ENCODE measurements at places on chromosomes 12 and 14.
A peak's percentile ranks its signal among the peaks of the same experiment; 100 is the strongest.

DNA sequence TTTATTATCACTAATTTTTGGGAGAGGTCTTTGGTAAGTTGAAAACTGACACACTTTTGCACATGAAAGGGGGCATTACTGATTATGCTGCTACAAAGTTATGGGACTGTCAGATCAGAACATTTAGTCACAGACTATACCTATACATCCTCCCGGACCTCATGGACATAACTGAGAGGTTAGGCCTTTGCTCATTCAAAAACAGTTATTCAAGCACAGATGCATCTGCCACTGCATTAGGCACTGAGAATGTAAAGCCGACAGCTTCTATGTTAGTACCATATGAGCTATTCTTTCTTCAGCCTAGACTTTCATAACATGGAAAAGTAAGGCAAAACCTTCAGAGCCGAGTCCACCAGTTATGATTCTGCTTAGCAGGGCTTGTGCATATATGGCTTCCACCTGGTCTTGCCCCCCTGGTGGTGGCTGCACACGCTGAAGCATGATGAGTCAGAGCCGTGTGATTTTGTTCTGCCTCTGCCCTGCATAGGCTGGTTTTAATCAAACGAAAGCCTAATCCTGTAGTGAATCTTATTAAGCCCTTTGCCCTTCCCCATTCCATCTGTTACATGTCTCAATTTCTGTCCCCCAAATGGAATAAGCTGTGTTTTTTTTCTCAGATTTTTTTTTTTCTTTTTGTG, 21.8 kb upstream of the RNU6-8 start:
- peak; percentile 47 for DNase-seq

DNA sequence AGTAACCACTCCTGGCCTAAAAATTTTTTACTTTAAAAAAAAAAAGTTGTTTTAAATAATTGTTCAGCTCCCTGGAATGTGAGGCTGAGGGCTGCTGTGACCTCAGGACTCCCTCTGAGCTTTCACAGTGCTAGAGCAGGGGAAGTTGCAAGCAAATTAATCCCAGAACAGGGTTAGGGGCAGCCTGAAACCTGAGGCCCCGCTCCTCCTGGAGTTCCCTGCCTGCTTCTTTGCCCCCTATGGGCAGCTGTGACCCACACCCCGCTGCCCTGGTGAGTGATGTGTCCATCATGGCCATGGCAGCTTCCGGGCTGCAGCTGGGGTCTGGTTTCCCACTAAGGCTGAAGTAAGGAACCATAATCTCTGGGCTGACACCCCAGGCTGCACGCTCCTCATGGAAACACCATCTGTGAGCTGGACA, 9.5 kb downstream of the RITA1 start:
- peak; percentile 55 for DNase-seq

DNA sequence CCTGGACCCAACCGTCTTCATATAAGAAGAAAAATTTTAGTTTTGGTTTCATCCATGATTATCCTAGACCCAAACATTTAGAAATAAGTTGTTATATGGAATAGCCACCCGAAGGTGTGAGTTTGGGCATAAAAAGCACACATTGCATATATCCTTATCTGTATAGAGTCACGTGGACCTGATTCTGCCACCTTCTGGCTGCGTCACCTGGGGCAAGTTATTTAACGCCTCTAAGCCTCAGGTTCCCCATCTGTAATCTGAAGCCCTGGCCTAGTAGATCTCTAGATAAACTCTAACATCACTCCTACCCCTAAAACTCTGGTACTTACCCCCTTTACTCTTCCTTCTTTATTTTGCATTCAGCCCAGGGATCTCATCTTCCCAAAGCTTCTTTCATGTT, 14.3 kb upstream of the KRT5 start:
- no peak for DNase-seq

GRCh38 chr12:131077931-131078391, 124.3 kb downstream of the ADGRD1 start:
- peak; percentile 23 for DNase-seq

- DNase-seq: no peak
Observed at GRCh38 chr12:27696864-27697564, 767 bp downstream of the REP15 start.

DNA sequence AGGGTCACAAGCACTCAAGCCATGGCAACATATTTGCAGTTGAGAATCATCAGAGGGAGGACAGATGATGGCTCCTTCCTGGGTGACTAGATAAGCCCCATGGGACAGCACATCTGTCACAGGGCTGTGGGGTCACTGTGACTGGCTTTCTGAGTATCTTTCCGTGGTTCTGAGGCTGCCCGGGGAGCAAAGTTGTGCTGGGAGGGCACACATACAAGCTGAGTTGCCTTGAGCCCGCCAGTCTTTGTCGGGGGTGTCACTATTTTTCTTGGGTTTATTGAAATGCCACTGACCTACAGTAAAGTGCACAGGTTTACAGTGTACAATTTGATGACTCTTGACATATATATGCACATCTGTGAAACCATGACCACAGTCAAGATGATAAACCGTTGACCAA, 17.2 kb upstream of the KIF26A start:
- DNase-seq: no peak

- no peak for DNase-seq
Observed at GRCh38 chr14:88422919-88423650, 37.6 kb downstream of the SPATA7 start.

DNA sequence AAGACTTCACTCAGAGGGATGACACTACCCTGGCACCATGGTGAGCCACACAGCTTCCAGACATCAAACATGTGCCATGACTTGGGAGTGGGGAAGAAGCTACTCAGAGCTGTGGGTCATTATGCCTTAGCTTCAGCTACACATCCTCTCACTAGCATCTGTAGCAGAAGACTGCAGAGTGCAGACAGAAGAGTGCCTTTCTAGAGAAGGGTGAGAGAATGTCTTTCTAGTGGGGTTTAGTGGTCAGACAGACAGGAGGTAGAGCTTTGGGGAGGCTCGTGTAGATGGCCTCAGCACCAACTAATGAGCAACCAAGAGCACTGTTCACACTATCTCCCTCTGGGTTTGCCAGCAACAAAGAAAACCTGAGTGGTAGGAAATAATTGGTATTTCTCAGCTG, 4.9 kb upstream of the B4GALNT3 start:
- no peak for DNase-seq

DNA sequence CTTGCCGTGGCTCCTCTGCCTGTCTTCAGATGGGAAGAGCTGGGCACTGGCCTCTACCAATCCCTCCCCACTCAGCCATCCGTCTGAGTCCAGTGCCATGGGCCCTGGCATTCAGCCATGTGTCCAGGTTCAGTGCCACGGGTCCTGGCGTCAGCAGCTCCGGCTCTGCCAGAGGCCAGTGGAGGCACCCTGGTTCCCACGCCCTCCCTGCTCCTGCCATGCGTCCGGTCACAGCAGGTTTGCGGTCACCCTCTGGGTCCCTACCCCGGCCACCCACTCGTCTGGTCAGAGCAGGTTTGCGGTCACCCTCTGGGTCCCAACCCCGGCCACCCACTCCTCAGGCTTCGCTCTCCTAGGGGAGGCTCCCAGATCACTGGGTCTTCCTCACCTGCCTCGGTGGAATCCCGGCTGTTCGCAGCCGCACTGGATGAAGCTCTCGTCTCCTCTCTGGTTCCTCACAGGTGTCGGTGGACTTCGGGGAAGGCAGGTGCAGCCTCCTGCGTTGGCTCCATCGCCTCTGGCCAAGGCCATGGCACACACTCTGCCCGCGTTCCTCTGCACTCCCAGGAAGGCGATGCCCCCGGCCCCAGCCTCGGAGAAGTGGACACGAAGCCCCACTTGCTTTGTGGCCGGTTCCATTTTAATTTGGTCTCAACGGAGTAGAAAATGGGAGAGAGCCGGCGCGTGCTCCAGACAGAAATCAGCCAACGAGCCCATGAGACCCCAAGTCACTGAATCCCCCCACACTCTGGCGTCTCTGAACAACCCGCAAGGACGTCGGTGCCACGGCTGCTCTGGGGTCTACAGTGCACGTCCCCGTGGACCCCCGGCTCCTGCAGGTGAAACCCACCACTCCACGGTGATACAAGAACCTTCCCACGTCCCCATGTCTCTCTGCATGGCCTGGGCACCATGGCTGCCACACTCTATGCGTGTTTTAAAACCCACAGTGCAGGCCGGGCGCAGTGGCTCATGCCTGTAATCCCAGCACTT, 47.8 kb upstream of the FBRSL1 start:
- DNase-seq: no peak

DNA sequence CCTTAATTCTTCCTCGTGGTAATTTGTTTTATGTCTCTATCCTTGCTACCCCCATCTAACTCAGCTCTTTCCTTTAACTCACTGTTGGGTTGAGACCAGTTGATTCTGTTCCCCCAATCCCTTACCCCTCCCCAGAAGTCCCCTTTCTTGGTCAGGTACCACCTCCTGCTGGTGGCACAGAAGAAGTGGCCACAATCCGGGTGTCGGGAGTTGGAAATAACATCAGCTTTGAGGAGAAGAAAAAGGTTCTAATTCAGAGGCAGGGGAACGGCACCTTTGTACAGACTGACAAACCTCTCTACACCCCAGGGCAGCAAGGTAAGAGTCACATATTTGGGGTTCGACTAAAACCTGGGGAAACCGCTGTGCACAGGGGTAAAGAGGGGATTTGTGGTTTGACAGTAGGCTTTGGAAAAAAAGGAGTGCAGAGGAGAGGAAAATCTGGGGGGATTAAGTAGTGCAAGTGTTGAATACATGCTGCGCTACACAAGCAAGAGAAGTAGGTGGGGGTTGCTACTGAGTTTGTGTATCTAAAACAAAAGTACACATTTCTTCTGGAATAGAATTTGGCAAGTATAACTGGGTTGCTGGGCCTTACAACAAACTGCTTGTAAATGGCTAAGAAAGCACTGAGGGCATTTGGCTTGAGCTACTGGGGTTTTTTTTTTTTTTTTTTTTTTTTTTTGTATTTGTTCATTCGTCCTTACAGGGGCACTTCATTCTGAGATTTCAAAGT, 1.3 kb downstream of the A2ML1 start:
- no peak for DNase-seq

GRCh38 chr12:90331821-90332220, 623.2 kb downstream of the CCER1 start:
- DNase-seq: no peak

DNA sequence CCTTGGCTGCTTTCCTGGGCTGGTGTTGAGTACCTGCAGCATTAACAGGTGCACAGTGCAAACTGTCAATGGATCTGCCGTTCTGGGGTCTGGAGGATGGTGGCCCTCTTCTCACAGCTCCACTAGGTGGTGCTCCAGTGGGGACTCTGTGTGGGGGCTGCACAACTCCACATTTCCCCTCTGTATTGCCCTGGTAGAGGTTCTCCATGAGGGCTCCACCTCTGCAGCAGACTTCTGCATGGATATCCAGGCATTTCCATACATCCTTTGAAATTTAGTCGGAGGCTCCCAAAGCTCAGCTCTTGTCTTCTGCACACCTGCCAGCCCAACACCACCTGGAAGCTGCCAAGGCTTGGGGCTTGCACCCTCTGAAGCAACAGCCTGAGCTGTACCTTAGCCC, 198.6 kb downstream of the GXYLT1 start:
- DNase-seq: no peak
